Head of caudate nucleus (tissue), 42 donors: ENCODE measurements at places on chromosomes 5 and 9.

GRCh38 chr5:145396888-145397287 lies 438.3 kb downstream of the PRELID2 start:
- DNase-seq = no peak

GRCh38 chr5:125042261-125042890 lies 295.9 kb upstream of the ZNF608 start:
- no peak for DNase-seq

DNA sequence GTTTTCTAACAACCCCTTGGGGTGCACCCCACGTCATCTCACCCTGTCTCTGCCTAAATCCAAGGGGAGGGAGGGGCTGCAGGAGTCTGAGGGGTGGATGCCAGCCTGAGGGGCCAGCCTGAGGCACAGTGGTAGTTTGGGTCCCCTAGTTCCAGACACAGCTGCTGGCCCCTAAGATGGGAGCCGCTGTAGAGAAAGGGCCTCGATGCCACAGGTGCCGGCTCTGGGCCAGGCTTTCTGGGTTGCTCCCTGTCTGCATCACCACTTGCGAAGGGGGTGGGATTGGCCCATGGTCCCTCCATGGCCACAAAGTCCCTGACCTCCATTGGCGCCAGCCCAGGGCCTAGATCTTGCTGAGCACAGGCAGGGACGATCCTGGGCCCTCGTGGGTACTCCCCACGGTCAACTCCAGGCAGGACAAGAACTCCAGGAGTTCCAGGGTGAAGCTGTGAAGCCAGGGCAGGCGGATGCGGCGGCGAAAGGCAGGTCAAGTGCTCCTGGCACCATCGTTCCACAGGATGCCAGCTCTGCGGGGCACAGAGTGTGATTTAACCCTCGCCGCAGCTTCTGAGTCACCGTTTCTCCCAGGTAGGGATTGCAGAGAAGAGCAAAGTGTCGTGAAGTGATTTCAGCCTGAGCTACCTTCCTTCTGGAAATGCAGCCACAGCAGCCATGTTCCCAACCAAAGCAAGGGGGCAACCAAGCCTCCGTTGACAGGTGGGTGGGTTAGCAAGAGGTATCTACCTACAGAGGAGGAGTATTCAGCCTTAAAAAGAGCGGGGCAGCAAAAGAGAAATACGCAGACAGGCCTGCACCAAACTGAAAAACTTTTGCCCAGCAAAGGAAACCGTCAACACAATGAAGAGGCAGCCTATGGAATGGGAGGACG lies 41.6 kb upstream of the EXOC3 start:
- DNase-seq = no peak

DNA sequence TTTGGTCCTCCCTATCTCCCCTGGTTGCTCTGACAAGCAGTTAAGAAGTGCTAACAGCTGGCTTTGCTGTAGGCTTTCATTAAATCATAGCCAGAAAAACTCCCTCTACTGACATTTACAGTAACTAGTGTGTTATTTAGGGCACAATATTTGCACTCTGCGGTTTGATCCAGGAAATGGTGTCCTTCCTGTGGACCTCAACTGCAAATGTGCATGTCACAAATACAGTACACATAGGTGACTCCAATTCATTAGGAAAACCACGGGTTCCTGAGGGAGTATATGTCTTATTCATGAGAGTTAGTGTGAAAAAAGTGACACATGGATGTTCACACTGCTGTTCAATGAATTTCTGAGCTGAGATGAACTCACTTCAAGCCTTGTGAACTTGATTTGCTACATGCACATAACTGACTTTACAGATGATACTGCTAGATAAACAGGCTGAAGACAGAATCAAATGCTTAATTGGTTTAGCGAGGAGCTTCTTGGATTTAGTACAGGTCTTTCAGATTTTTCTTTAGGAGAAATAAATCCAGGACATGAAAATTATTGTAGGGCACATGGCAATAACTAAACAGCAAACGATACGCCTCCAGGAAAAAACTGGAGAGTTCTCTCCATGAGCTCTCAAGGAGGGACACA lies 281.5 kb downstream of the EFNA5 start:
- no peak for DNase-seq

DNA sequence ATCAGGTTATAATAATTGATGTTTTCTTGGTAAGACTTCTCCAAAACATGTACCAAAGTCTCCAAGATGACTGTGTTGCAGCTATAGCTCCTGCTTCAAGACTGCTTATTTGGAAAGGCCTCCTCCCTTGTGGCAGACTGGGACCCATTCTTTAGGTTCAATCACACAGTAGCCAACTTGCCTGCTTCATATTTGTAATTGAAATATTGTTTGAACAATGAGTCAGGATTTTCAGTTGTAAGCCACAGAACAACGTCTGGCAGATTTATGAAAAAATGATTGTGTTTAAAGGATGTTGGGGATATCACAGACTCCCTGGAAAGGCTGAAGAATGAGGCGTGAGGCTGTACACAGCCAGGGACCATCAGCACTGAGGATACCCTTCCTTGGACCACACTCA lies 458.9 kb downstream of the MED10 start:
- DNase-seq = no peak

- DNase-seq = no peak
These were observed 227.8 kb upstream of the RASEF start for GRCh38 chr9:83290692-83291091.

GRCh38 chr5:150261231-150261630 lies 28.3 kb downstream of the CAMK2A start:
- no peak for DNase-seq

GRCh38 chr9:98020476-98021145 lies 35.9 kb upstream of the NANS start:
- DNase-seq = no peak

DNA sequence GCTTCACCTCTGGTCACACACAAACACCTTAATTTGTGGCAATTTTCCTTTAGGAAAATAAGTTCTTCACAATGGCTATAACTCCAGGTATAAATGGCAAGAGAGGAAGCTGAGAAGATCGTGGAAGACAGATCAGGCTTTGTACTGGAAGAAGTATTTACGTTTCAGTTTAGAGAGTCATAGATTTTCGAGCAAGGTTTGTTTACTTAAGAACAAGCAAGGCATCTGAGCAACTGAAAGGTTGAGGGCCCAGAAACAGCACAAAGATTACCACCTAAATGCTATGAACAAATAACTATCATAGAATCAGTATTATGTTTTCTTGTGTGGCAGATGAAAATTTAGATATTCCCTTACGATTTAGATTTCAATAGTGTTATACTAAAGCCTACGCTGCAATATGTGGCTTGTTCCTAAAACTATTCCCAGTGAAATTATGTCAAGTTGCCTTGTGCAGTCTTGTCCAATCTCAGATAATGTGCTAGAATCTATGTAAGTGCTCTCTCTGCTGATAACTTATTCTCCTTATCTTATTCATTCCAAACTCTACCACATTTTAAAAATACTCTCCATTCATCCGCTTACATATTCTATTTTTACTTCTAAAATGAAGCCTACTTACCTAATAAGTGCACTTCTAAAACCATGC lies 6.7 kb downstream of the SLCO4C1 start:
- DNase-seq = no peak

- DNase-seq = no peak
These were observed 300.4 kb downstream of the DTWD2 start for GRCh38 chr5:118687661-118688621.

DNA sequence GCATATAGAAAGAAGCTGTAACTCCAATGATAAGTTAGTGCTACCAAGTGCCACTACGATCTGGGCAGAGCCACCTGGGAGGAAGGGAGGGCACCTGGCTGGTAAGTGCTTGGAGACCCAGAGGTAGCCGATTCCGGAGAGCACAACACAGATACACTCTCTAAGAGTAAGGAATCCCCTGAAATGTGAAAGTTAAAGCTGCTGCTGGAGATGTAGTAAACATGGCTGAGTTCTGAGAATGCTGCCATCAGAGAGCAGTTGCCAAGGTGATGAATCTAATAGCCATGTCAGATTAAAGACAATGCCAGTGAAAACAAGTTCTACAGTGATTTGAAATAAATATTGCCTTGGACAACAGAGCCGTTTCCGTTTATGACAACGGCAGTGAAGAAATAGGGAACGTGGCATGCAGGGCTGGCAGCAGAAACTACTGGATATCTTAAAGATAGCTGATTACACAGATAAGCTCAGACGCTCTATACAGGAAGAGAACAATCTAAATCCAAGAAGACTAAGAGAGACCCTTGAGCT lies 561.2 kb upstream of the C9orf72 start:
- DNase-seq = no peak

GRCh38 chr5:168578006-168578405 lies 1.2 kb downstream of the PANK3 start:
- DNase-seq = no peak

DNA sequence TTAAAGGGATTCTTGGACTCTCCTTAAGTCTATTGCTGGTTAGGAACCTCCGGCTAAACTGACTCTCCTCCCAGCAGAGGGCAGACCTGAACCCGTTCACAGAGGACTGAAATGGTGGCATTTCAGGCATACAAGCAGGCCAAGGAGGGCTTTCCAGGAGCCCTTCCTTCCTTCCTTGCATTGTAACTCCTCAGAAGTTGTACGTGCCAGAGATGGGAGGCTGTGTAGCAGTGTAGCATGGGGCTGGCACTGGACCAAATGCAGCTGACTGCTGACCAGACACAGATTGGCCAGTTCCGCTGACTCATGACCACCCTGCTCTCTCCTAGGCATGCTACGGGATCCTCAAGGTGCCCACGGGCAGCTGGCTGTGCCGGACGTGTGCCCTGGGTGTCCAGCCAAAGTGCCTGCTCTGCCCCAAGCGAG lies 36.4 kb downstream of the JADE2 start:
- DNase-seq = no peak

DNA sequence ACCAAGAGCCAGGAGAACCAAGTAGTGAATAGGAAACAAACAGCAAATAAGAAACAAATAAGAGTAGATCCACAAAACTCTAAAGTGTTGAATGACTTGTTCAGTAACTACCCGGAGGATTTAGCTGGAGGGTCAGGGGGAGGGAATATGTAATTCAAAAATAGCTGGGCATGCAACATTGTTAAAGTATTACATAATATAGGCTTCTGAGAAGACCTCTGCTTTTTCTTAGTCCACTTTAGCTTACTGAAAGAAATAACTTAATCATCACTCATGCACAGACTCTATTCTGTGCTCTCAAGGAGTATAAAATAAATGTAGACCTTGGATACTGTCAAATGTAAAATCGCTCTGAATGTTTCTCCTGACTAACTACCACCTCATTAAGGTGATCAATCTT lies 183.2 kb upstream of the POU5F2 start:
- no peak for DNase-seq

DNA sequence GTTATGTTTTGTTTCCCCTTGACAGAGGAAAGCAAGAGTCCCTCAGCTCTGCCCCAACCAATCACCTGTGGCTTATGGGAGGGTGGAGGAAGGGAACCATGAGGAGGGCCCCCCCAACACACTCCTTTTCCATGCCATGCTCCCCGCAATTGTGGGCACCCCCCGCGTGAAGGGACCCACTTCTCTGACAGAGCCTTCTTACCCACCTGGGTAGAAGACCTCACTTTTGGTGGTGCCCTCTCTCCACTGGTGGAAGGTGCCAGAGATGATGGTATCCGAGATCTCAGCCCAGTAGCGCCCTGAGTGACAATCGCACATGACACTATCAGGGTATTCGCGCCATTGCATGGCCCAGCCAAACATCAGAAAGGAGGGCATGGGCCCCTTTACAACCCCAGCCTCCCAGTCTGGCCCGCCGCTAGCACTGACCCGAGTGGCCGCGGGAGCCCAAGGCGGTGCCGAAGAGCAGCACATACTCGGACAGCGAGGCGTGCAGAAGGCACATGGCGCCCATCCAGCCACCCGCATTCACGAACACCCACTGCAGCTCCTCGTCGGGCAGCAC lies 714 bp downstream of the SIGMAR1 start:
- peak; percentile 56 for DNase-seq

DNA sequence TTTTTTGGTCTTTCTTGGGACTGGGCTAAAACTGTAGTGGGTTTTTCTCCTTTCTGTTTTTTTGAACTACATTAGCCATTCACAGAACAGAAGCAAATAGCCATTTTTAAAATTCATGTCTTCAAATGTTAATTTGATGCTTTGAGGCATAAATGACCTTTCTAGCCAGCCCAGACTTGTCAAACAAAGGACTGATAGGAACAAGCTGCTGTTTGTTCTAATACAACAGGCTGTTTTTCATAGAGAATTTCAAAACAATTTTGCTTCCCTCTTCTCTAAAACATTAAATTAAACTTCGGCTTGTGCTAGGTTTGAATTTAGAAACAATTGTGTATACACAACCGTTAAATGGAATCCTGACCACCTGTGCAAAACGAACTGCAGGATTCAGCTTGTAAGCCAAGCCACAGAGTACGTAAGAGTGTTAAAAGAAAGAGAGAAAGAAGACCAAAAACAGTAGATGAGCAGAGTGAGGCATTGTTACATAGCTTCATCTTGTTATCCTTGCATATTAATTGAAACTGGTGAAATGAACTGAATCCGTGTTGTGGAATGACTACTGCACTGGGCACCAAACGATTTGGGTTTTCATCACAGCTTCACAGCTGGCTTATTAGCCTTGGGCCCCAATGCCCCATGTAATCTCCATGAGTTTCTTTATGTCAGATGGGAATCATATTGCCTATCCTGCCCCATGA lies 100.0 kb downstream of the ZSWIM6 start:
- no peak for DNase-seq

- no peak for DNase-seq
These were observed 181.7 kb upstream of the SLC30A5 start for GRCh38 chr5:68911840-68912690.

- DNase-seq = no peak
These were observed 285.8 kb upstream of the RASA1 start for GRCh38 chr5:86981898-86982297.

DNA sequence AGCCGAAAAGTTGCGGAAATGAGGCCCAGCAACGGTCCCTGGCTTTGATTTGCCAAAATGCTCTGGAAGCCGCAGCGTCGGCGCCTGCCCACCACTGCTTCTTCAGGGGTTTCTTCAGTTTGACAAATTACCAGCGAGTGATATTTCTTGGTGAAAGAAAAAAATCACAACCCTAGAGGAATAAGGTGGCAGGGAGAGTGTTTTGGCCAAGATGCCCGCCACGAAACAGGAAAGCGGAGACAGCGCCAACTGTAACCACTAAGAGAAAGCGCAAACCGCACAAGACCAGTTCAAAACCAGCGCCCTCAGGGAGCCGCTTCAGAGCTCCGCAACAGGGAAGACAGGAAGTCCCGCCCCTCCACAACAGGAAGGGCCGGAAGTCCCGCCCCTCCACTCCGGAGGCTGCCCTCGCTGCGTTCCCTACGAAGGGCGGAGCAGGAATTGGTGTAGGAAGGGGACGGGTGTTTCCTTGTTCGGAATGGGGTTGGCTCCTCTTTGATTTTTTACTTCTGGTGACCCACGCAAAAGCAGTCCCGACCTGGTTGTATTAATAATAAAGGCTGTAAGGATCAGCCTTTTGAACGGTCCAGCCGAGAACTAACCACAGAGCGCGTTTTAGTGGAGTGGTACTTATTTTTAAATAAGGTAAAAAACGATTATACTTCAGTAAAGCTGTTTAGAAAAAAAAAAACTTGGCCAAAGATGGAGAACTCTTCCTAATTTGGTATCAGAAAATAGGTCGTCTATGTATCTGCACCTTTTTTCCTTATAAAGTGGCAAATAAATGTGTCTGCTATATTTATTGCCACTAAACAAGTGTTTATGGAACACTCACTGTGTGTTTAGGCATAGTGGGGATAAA lies at the start of gene C5orf34:
TSS of gene C5orf34 (minus strand) at position 333 of the 862 bp plus-strand sequence. CDS start 5,809 bp downstream, outside the sequence.
- peak; percentile 97 for DNase-seq
